Amniotic stem cell (primary cell): ENCODE measurements at places on chromosomes 3 and 15.

- no peak for DNase-seq
Observed at GRCh38 chr15:61080221-61081026, 148.7 kb downstream of the RORA start.

DNA sequence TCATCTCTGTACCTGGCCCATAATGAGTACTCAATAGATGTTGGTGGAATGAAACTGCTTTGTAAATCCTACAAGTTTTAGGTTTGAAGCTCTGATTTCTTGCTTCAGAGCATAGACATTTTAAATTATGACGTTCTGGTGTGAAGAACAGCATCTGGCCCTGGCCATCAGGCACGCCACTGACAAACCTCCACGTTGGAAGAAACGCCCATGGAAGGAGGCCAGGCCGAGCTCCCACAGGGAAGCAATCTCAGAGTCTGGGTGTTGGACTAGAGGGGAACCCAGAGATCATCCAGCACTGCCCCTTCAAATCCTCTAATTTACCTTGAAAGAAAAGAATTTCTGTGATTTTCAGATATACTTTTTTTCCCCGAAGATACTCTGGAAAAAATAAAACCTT is 328.1 kb upstream of the RGMA start:
- no peak for DNase-seq

GRCh38 chr3:133693821-133694220 is 32.1 kb upstream of the TOPBP1 start:
- no peak for DNase-seq

GRCh38 chr3:7745711-7746110 is 755.9 kb upstream of the LMCD1 start:
- DNase-seq: no peak

- no peak for DNase-seq
Observed at GRCh38 chr15:77709135-77709886, 76.6 kb upstream of the LINGO1 start.

DNA sequence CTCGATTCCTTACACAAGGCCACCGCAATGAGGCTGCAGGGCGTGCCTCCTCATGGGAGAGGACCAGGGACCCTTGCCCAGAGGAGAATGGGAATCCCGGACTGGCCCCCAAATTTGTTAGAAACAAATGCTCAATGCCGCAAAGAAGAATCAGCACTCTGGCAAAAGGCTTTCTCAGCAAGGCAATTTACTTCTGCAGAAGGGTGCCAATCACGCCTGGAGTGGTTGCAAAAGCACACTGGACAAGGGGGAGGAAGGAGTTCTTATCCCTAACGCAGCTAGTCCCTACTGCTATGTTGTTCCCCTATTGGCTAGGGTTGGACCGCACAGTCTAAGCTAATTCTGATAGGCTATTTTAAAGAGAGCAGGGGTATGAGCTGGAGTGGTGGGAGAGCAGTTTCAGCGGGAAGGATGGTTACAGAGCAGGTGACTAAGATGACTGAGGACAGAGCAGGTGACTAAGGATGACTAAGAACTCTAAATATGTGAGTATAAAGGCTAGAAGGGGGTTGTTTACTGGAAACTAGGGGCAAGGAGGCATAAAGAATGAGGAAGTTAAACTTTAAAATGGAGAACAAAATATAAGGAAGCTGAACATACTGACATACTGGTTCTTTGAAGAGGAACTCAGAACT is 48.5 kb downstream of the KATNBL1 start:
- DNase-seq: no peak

DNA sequence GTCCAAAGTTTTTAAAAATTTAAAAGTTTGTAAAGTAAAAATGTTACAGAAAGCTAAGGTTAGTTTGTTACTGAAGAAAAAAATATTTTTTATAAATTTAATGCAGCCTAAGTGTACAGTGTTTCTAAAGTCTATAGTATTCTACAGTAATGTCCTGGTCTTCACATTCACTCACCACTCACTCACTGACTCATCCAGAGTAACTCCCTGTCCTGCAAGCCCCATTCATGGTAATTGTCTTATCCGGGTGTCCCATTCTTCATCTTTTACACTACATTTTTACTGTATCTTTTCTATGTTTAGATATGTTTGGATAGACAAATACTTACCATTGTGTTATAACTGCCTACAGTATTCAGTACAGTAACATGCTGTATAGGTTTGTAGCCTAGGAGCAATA is 36.7 kb upstream of the ATP10A start:
- no peak for DNase-seq

DNA sequence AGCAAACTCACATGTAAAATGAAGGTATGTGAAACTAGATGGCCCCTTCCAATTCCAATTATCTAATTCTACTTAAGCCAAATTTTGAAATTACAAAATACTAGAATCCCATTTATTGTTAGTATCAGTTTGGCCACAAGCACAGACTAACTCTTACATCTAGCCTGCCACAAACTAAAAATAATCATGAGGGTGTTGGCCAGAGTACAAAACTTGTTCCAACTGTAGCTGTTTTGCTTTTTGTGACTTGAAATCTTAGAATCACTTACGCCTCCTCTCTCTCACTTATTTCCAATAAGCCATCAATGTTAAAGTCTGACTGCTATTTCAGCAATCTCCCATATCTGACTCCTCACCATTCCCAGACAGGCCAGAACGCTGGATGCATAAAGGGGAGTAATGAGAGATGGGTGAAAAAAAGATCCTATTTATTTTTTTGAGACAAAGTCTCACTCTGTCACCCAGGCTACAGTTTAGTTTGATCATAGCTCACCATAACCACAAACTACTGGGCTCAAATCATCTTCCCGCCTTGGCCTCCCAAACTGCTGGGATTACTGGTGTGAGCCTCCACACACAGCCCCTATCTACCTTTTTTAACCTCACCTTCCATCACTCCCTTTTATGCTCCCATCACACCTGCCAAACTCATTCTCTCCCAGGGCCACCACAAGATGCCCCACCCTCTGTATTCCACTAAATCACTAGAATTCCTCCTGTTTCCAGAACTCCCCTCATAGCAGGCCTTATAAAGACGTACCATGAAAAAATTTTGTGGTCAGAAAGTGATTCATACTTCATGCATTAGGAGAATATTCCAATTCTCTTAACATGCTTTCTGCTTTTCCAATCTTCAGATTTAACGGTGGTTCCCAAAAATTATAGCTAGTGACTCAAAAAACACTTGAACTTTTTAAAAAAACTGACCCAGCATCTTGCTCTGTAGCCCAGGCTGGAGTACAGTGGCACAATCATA is 36.5 kb downstream of the ATOSA start:
- peak; percentile 32 for DNase-seq
